Lower leg skin (tissue), 4 donors: ENCODE measurements at places on chromosomes 16 and 17.

DNA sequence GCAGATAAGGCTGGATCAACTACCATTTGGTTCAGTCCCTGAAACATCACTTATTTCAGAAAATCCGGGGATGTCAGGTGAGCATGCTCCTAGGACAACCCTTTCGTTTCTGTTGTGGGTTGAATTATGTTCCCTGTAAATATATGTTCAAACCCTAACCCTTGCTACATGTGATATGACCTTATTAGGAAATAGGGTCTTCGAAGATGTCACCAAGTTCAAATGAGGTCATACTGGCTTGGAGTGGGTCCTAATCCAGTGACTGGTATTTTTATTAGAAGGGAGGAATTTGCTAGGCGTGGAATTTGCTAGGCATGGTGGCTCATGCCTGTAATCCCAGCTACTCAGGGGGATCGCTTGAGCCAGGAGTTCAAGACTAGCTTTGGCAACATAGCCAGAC is 21.3 kb downstream of the SNX20 start:
- DNase-seq: no peak

DNA sequence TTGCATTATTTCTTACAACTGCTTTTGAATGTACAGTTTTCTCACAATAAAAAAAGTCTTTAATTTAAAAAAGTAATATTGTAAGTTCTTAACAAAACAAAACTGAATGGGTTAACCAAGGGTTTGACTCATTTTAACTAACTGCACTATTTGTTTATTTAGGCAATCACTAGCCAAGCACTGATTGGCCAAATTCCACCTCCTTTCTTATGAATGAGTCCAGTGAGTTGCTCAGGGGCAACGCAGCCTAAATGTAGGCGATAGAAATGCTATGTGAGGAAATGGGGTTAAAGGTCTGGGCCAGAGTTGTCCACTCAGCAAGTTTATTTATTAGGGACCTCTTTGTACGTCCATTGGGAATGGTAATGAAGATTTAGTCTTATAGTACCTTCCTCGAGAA is 89.6 kb upstream of the MAF start:
- no peak for DNase-seq

DNA sequence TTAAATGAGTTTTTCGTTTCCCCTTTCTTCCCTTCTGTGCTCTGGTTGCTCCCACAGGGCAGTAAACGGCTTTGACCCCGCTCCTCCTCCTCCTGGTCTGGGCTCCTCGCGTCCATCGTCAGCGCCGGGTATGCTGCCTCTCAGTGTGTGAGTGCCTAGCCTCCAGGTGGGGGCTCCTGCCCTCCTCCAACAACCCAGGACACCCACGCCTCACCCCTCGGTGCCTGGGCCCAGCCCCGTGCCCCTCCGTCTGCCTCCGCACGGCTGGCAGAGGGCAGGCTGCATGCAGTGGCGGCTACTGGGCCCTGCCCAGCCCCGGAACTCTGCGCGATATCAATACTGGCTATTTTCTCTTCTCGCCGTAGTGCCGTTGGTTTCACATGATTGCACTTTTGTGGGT is 31.2 kb downstream of the NDEL1 start:
- DNase-seq: no peak

GRCh38 chr17:2704890-2705248 is 6.7 kb downstream of the CLUH start:
- DNase-seq: no peak

GRCh38 chr17:28398280-28398981 is 7.6 kb downstream of the SLC46A1 start:
- no peak for DNase-seq

- no peak for DNase-seq
Observed at GRCh38 chr17:37781451-37781850, 36.6 kb upstream of the HNF1B start.

- DNase-seq: no peak
Observed at GRCh38 chr16:27922433-27922832, 141.1 kb downstream of the GSG1L start.

GRCh38 chr16:85415196-85416090 is 197.7 kb upstream of the GSE1 start:
- no peak for DNase-seq

GRCh38 chr17:70629902-70630301 is 460.6 kb downstream of the KCNJ2 start:
- no peak for DNase-seq

DNA sequence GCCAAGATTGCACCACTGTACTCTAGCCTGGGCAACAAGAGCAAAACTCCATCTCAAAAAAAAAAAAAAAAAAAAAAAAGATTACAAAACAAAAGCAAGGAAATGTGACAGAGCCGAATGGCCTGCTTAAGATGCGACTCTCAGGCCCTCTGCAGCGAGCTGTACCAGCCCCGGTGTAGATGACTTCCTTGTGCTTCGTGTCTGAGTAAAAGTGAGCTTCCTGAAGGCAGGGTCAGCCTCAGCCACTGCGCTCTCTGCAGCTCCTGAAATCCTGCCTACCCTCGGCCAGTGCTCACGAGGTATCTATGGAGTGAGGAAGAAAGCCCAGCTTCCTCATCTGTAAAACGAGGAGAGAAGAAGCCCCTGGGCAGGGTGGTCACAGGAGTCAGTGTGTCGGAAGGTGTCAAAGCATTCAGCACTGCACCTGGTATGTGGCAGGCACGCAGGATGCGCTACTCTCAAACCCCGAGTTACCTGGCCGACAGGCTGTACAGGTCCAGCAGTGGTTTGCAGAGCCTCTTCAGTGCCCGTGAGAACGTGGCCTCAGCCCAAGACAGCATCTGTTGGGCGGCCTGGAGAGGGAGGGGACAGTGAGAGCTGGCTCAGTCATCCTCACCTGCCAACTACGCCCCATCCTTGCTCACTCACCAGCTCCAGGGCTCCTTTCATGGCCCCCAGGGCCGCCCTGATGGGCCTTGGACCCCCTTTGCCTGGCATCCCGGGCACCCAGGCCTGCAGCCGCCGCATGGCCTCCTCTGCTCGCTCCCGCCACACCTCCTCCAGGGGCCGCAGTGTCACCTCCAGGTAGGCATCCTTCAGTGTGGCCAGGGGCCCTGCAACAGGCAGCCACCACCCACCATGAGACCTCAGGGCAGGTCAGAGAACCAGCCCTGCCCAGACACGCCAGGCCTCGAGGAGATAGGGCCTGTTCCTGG is 44.6 kb downstream of the RMI2 start:
- no peak for DNase-seq

DNA sequence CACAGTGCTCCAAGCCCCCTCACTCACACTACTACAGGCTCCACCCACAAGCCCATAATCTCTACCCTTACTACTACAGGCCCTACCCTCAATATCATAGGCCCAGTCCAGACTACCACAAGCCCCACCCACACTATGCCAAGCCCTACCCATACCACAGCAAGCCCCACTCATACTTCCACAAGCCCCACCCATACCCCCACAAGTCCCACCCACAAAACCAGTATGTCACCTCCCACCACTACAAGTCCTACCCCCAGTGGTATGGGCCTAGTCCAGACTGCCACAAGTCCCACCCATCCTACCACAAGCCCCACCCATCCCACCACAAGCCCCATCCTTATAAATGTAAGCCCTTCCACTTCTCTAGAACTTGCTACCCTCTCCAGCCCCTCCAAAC is 13.8 kb downstream of the RIPOR1 start:
- no peak for DNase-seq

GRCh38 chr16:21663889-21664647 is at the start of gene OTOA:
TSS of gene OTOA (plus strand) at chr16:21663968. CDS start at chr16:21678515, 14,547 bp downstream.
- DNase-seq: no peak

GRCh38 chr16:80084163-80084562 is 456.6 kb upstream of the DYNLRB2 start:
- no peak for DNase-seq

GRCh38 chr17:15121426-15121825 is 143.7 kb downstream of the PMP22 start:
- no peak for DNase-seq

DNA sequence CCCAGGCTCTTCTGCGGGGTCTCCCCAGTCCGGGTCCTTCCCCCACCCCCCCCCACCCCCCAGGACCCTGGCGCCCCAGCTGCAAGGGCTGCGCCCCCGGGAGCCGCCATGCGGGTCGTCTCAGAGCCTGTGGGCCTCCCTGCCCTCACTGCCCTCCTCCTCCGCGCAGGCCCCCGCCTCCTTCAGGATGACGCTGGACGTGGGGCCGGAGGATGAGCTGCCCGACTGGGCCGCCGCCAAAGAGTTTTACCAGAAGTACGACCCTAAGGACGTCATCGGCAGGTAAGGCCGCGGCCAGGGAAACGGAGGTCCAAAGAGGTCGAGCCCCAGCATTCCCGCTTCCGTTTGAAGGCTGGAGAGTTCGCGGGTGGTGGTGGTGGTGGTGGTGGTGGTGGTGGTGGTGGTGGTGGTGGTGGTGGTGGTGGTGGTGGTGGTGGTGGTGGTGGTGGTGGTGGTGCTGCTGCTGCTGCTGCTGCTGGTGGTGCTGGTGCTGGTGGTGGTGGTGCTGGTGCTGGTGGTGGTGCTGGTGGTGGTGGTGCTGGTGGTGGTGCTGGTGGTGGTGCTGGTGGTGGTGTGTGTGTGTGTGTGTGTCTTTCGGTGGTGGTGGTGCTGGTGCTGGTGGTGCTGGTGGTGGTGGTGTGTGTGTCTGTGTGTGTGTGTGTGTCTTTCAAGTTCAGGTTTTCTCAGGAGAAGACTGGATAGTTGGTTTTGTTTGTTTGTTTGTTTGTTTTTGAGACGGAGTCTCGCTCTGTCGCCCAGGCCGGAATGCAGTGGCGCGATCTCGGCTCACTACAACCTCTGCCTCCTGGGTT is 615 bp downstream of the PHKG2 start:
- DNase-seq: no peak
